ENCODE measurements at places on chromosomes 6 and 20.
A peak's percentile ranks its signal among the peaks of the same experiment; 100 is the strongest.

- DNase-seq: no peak
These were observed 18.4 kb downstream of the ECT2L start for GRCh38 chr6:138814179-138814834.

- no peak for DNase-seq
These were observed 68.1 kb upstream of the SNRPB2 start for GRCh38 chr20:16661756-16662155.

DNA sequence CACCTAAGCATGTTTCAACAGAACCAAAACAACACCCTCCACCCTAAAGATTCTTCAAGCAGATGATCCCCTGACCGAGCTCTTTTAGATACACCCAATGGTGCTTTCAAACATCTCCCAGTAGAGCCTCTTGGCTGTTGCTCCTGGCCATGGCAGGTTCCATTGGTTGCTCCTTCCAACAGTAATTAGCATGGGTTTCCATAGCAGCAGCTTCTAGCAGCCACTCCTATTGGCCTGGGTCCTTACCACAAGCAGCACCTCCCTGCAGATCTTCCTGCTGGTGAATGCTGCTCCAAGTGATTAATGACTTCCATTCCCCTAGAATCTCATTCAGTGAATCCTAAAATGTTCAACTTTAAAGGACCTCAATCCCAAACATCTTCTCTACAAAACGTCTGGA is 13.9 kb downstream of the CCN2 start:
- DNase-seq: no peak

GRCh38 chr6:154298297-154298696 is 58.3 kb downstream of the IPCEF1 start:
- no peak for DNase-seq

DNA sequence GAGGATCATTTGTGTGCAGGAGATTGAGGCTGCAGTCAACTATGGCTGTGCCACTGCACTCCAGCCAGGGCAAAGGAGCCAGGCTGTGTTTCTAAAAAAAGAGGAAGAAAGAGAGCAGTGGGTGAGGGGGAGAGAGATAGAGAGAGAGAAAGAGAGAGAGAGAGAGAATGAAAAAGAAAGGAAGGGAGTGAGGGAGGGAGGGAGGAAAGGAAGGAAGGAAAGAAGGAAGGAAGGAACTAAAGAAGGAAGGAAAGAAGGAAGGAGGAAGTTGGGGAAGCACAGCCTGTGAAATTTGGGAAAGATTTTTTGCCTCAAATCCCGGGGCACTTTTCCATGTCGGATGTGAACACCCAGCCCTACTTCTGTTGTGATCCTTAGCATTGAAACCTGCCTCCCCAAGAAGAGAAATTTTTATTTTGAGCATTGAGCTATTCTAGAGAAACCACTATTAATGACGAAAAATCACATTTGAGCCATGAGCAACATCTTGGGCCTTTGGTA is 57.8 kb downstream of the FOXA2 start:
- no peak for DNase-seq

GRCh38 chr6:139230391-139230840 is 61.4 kb downstream of the TXLNB start:
- no peak for DNase-seq

GRCh38 chr6:105755885-105756284 is 330.3 kb upstream of the PRDM1 start:
- DNase-seq: no peak

DNA sequence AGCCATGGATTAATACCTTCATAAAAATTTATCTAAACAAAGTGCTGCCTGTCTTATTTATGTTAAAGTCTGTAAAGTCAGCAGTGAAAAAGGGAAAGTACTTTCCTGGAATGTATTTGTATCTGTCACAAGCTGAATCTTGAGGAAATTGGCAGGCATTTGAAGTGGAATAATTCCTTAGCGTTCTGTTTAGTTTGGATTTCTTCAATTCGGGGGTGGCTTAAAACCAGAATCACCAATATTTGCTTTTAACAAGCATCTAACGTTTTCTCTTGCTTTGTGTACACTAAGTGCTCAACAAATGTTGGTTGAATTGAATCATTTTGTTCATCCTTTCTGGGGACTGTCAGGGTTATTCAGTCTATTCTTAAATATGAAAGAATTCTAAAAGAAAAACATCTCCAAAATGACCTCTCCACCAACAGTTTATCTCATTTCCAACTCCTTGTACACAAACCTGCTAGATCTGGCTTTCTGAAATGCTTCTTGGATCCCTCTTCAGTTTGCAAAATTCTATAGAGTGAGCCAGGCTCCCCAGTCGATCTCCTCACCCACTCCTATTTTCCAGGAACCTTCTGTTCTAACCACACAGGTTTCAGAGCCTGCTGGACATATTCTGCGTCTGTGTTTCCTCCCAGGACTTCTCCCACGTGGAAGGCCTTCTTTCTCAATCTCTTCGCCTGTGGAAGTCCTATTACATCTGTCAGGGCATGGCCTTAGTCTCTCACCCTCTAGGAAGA is 2.0 kb upstream of the NPEPL1 start:
- no peak for DNase-seq

GRCh38 chr20:45971675-45972499 is at the start of gene ZNF335:
ZNF335 (minus strand) TSS chr20:45972203; CDS start chr20:45971410, 793 bp downstream.
- peak; percentile 94 for DNase-seq

DNA sequence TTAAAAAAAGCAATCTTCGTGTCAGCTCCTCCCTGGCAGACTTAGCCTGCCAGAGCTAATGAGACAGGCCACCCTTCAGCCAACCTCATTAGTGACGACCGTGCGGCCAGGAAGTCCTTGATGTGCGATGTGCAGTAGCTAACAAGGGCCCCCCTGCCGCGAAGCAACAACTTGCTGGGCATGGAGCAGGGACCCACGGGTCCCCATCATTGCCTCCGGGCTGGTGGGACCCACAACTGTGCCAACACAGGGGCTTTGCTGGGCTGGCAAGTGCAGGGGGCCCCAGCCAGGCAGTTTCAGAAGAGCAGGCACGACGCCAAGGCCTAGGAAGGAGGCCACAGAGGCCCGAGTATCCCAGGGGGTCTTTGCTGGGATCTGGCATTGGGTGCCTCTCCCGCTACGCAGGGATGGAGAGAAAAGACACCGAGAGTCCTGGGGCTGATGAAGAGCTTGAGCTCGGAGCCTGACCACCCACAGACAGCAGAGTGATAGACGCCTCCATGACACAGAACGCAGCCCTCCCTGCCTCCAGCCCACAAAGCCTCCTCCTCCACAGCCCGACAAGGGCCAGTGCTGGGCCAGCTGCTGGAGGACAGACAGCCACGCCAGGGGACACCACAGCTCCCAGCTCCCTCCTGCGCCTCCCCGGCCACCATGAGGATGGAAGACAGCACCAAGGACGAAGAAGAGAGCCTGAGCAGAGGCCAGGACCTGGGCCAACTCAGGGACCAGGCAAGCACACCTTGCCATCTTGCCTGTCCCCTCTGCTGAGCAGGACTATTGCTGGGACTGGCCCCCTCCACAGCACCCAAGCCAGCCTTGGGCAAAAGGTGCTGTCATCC is 96.6 kb downstream of the YTHDF1 start:
- DNase-seq: no peak

DNA sequence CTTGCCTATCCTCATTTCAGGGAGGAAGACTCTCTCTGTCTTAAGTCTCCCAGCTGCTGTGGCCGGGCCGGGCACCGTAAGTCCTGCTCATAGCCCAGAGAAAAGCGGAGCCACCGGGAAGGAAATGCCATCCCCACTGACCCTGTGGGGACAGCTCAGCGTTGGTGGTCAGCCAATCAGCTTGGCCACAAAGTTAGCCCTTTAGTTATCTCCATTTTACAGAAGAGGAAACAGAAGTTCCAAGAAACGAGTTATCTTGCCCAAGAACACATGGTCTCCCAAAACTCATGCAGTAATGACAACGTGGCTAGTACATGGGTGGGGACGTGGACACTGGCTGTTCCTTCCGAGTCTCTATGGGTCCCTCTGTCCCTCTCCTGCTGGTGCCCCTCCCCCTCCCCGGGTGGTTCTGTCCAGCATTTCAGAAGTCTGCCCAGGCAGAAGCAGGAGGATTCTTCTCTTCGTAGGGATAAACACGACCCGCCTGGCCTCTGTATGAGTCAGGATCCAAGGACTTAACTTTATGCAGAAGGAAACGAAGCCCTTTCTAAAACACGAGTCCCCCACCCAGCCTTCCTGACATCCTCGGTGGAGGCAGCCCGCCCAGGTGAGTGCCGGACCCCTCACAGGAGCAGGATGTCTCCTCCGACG is 273.8 kb downstream of the CDH4 start:
- DNase-seq: no peak

- no peak for DNase-seq
These were observed 2.5 kb downstream of the MEA1 start for GRCh38 chr6:43011207-43011606.

GRCh38 chr6:116104636-116105035 is 4.0 kb downstream of the NT5DC1 start:
- no peak for DNase-seq

GRCh38 chr20:63972312-63973159 is 2.8 kb upstream of the ZNF512B start:
- DNase-seq: no peak

- peak; percentile 16 for DNase-seq
These were observed 66.6 kb upstream of the CTNNBL1 start for GRCh38 chr20:37627060-37627766.

DNA sequence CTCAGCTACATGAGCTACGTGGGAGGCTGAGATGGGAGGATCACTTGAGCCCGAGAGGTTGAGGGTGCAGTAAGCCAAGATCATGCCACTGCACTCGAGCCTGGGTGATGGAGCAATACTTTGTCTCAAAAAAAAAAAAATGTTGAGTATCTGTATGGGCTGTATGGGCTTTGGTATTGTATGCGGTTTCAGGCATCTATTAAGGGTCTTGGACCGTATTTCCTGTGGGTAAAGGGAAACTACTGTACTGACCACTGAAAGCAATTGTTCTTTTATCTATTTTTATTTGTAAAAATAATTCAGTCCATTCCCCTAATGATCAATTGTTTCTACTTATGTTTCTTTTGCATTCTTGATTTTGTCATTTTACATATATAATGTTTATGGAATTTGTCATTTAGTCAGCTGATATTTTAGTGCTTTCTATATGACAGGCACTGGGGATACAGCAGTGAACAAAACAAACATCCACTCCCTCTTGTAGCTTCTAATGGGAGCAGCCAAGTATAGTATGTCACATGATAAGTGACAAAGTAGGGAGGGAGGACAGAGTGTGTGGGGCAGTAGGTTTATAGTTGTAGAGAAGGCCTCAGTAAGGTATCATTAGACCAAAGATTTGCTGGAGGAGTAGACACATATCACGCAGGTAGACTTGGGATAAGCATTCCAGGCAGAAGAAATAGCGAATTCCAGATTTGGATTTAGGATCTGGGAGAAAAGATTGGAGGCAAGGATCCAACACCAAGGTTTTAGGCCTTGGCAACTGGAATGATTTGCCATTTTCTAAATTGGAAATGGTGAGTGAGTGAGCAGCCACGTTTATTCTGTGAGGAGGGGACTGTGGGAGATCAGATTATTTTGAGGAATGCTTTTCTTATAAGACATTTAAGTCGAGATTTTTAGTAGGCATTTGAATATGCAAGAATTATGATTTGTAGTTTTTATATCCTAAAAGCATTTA is 6.0 kb downstream of the PCMT1 start:
- DNase-seq: no peak

GRCh38 chr6:52495922-52496321 is 75.8 kb downstream of the EFHC1 start:
- DNase-seq: no peak

GRCh38 chr20:10806539-10806938 is 132.7 kb upstream of the JAG1 start:
- DNase-seq: no peak

GRCh38 chr6:111950661-111951496 is 77.6 kb upstream of the FYN start:
- no peak for DNase-seq

GRCh38 chr6:160356074-160356744 is 8.0 kb downstream of the SLC22A3 start:
- DNase-seq: no peak

DNA sequence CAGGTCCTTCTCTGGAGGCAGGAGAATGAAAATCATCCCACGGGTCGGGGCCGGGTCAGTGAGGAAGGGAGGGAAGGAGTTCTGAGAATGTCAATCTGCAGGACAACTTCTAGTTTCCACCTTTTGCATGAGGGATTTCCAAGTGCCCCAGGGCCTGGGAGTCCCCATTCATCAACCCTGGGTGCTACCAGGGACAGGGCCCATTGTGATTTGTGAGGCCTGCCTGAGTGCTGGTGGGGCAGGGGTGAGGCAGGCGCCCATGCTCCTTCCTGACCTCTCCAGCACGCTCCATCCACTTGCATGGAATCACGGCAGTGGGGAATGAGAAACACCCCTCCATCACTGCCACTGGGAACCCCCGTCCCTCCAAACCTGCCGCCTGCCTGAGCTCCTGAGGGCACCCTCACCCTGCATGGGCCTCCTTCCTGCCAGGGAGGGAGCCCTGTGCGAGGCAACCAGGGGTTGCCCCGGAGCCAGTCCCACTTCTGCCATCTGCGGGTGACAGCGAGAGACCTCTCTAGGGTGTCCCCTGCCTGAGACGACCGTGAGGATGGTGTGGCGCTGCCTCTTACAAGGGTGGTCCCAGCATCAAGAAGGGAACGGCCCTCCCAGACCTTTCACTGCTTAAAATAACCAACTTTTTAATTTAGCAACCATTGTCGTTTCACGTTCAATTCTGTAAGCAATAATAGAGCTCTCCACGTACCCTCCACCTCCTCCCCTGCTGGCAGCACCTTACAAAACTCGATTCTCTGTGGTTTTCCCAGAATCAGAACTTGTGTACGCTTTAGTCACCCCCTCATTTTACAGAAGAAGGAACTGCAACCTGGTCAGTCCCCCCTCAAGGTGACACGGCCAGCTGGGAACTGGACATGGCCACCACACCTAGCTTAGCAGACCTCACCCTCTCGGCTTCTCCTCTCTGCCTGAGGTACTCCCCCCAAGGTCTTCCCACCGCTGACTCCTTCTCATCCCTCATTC is 28.6 kb downstream of the PMEPA1 start:
- DNase-seq: peak; percentile 36

- DNase-seq: no peak
These were observed 83.8 kb downstream of the KIZ start for GRCh38 chr20:21209668-21210067.

DNA sequence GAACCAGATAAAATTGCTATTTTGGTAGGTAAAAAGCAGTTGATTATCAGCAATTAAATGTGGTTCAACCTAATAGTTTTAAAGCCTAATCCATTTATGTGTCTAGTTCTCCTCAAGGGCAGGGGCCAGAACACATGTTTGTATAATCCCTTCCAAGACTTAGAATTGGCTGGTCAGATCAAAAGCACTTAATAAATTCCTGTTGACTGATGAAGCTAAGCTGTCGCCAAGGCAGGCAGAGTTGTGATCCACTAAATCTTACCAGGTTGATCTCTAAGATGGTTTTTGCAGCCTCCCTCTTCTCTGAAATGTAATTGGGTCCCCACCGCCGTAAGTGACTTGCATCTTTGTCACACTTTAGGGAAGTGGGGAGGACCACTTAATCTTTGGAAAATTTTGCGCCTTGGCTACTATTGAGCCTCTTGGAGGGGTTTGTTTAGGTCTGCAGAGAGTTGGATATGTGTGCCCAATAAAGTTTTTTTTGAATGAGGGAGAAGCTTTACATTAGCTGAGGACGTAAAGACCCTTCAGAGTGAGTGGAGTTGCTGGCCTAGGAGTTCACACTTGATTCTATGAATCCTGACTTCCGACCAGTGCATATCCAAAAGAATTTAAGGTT is 65.9 kb downstream of the PHF20 start:
- no peak for DNase-seq

GRCh38 chr6:90219209-90219985 is 77.2 kb downstream of the BACH2 start:
- DNase-seq: no peak

All from activated naive CD4-positive, alpha-beta T cell treated with anti-CD3 and anti-CD28 coated beads, Interleukin-2, amount 50 U/mL, for 16 hours (primary cell).